ENCODE measurements at places on chromosomes 13 and 19.

DNA sequence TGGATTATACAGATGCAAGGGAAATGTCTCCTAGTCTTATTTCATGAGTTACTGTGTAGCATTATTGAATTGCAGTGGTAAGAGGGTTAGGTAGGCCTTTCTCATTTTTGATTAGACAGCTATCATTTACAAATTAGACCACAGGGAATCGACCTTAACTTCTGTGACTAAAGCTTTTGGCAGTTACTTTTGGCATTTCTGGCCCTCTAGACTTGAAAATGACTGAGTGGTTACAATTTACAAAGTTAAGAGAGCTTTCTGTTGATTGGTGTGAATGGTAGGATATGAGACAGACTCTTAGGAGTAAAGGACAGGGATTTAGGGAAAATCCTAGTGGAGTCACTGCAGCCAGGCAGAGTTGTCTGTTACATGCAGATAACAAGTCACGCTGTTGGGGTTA lies 86.1 kb downstream of the GGACT start:
- no peak for DNase-seq

GRCh38 chr19:34134190-34135053 lies 37.9 kb upstream of the LSM14A start:
- DNase-seq, result peak; percentile 87

GRCh38 chr19:19626516-19627472 lies 1.2 kb downstream of the LPAR2 start:
- no peak for DNase-seq

DNA sequence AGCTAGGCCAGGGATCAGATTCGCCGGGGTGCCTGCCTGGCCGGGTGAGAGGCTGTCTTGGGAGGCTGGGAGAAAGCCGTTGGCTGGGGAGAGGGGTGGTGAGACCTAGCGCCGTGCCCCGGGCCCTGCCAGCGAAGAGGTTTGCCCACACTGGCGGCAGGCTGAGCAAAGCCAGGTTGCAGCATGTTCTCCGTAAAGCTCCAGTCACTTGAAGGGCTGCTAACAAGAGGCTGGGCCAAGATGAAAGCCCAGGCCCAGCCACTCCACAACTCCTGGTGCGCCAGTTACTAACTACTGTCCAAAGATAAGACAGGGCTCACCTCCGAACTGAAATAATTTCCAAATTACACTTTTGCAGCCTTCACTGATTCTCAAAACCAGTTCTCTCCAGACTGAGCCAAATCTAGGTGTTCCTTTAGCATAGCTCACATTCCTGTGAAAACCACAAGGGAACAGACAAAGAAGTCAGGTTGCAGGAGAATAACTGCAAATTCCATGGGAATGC lies 16.3 kb downstream of the ELAVL1 start:
- DNase-seq, result no peak

GRCh38 chr19:10768369-10768768 lies 50.5 kb downstream of the DNM2 start:
- no peak for DNase-seq

GRCh38 chr19:18418483-18419194 lies 559 bp upstream of the SSBP4 start:
- DNase-seq, result no peak

DNA sequence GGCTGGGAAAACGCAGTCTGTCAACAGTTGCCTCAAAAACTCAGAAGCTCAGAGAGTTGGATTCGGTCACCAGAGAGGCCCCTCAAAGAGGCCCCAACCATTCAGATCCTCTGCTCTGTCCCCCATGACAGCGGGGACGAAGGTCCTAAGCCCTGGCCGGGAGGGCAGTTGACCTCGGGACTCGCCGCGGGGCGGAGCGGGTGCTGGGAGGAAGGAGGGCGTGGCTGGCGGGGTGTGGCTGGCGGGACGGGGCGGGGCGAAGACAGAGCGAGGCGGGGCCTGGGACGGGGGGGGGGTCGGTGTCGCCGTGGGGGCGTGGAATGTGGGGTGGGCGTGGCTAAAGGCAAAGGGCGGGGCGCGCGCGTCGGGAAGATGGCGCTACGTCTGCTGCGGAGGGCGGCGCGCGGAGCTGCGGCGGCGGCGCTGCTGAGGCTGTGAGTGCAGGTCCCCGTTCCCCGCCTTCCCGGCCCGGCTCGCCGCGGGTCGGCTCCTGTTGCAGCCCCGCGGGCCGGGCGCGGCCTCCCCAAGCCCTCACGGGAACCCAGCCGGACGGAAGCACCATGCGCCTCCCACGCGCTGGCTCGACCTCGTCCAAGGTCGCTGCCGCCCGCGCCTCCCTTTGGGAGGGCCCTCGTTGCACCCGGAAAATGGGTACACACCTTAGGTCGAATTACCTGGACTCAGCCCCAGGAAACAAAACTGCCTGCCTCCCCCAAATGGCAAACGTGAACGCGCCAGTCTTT lies 105.2 kb downstream of the TM9SF2 start:
- peak; percentile 91 for DNase-seq

- DNase-seq, result no peak
These were observed 1.7 kb downstream of the CATSPERG start for GRCh38 chr19:38337360-38337653.

DNA sequence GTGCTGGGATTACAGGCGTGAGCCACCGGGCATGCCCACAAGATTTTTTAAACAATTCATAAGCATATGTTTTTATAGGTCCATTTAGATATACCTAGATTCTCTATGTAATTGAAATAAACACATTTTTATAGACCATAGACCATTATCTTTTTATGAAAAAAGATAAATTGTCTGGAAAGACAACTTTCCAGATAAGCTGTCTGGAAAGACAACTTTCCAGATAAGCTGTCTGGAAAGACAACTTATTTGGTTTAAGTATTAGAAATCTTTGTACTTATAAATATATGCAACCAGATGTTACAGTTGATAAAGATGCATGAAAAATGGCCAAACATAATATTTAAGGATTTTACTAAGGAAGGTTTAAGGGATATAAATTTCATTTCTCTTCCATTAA lies 538.5 kb downstream of the GPC6 start:
- no peak for DNase-seq

DNA sequence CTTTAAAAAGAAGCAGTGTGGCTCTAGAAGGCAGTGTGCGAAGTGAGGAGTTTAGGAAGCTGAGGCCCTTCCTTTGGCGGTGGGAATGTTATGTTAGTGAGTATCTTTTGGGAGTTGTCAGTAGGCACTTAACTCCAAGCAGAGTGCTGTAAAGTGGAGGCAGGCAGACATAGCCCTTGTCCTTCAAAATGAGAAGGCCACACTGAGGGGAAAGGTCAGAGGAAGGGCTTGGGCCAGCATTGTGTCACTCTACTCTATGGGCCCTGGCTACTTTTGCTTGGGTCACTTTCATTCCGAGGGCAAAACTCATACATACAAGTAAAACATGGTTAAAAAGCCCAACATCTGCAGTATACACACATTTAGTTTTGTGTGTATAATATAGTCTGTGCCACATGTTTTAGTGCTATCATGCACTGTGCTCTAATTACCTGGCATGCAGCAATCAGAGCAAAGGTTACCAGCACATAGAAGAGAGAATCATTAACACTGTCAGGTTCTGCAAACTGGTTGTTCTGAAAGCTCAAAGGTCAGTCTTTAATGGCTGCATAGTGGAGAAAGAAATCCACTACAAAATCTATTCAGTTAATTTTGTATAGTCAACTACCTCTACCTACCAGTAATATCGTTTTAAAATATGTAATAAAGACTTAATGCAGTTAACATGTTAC lies 64.4 kb downstream of the WASF3 start:
- DNase-seq, result no peak

DNA sequence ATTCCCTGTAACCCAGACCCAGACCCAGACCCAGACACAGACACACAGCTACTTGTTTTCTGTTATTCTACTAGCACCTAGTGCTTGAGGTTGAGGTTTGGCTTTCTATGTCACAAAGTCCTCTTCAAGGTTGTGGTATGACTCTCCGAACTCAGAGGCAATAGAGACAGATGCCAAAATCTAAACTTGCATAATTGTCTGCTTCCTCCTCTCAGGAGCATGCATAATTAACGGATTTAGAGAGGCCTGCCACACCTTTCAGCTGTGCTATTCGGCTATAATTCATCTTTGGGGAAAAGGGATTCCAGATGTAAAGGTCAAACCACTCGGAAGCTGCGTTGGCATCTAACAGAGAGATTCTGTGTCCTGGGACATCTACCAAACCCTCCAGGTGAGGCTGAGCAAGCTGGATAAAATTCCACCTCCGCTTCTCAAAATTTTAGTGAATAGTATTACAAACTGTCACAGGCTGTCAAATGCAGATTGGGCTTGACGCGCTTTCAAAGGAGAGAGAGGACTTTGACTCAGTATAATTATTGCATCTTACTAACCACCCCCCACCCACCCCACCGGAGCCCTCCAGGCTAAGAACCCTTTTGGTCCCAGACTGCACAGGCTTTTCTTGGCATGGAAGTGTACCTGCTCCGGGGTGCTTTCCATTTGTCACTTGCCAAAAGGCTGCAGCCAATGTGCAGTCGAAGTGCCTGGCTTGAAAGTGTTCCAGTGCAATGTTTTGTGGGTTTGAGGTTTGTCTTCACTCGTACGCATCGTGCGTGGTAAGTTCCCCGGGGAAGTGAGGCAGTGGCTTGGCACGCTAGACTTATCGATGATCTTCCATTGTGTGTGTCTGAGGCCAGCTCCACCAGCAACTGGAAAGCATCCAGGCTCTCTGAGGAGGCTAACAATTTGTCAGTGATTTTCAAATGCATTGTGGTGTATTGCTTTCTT lies 194.1 kb downstream of the TDRD3 start:
- DNase-seq, result no peak

DNA sequence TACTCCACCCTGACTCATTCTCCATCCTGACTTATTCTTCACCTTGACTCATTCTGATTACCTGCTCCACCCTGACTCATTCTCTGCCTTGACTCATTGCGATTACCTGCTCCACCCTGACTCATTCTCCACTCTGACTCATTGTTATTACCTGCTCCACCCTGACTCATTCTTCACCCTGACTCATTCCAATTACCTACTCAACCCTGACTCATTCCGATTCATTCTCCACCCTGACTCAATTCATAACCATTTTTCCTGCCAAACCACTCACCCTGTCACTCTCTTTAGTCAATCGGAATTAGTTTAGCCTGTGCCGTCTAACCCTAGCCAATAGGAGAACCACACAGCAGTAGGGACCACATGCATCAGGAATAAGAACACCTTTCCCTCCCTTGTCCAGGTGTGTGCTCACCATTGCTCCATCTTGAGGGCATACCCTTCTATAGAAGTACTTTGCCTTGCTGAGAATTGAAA lies 1227.4 kb upstream of the PCDH20 start:
- DNase-seq, result no peak

Data from GDM1 (cell line).